Stimulated activated CD8-positive, alpha-beta memory T cell treated with anti-CD3 and anti-CD28 coated beads, Interleukin-2, amount 100 ng/mL, for 1 hour (primary cell): ENCODE measurements at places on chromosomes 5 and 9.
A peak's percentile ranks its signal among the peaks of the same experiment; 100 is the strongest.

DNA sequence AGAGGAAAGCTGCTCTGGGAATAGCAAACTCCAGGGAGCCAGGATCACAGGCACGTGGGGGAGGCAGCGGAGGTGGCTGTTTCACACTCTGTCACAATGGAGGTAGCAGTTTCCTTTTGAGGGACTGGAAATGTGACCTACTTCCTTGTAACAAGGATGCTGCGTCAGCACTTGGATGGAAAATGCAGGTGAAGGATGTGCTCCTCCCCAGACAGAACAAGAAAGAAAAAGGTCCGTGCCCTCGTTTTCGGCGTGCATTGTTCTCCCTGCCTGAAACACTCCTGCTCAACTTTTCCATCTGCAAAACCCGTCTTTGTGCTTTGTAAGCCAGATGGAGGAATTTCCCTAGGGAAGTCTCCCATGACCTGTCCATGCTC, 55.1 kb upstream of the SH3PXD2B start:
- no peak for DNase-seq

GRCh38 chr9:17222932-17223331, 88.1 kb downstream of the CNTLN start:
- DNase-seq, result no peak

- DNase-seq, result no peak
These were observed 1.8 kb downstream of the CTXN3 start for GRCh38 chr5:127650649-127651048.

DNA sequence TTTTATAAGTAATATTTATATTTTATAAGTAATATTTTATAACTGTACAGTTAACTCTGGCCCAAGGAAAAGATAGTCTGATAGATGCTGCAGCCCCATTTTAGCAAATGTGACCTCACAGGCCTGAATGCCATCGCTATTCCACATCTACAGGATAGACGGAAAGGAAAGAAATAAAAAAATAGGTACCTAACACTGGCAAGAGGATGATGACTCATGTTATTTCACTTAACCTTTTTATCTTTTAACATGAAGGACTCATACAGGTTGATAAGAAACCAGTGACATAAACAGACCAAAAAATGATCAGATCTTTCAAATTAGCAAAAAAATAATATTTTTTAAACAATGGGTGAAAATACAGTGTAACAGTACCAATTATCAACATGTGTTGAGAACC, 2.7 kb downstream of the CD274 start:
- no peak for DNase-seq

- DNase-seq, result no peak
These were observed 123.3 kb downstream of the ZNF354C start for GRCh38 chr5:179183481-179183880.

DNA sequence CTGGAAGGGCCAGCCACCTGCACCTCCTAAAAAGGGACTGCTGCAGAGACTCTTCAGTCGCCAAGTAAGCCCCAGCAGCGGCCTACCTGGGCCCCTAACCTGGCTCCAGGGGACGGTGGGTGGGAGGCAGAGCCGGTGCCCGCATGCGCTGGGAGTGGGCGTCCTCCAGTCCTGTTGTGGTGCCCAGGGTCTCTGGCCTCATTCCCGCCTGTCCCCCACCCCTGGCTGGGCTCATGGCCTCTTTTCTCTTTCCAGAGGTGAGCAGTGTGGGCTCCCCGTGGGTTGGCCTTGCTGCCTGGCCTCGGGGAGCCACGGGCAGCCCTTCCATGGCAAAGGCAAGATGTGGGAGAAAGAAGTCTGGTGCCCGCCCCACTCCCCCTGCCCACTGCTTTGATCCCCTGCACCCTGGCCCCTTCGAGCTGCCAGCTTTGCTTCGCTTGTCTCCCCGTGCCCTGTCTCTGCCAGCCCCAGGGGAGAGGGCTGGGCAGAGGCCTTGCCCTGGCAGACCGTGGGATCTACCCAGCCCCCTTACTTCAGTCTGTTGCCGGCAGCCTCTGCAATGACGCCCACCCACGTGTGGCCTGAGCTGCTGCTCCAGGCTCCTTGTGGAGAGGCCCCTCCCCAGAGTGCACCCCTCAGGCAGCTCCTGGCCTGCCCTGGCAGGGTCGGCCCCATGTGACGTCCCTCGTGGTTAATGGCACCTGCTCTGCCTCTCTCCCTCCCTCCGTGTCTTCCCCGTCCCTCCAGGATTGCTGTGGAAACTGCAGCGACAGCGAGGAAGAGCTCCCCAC, 5.4 kb upstream of the PRR7 start:
- DNase-seq, result no peak

DNA sequence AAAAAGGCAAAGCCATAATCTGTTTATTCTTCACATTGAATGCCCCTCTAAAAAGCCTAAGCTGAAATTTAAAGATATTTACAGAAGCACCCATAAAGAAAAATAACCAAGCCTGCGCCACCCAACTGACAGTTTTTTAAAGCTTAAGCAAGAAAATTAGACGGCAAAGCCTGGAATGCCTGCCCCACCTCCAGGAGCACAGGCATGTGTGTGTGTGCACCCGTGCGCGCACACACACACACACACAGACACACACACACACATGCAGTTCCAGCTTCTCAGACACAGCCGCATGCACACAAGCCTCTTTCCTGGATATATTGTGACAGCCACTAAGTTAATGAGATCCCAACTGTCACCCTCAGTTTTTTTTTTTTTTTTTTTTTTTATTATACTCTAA, 88.2 kb downstream of the FRMD3 start:
- DNase-seq, result no peak

DNA sequence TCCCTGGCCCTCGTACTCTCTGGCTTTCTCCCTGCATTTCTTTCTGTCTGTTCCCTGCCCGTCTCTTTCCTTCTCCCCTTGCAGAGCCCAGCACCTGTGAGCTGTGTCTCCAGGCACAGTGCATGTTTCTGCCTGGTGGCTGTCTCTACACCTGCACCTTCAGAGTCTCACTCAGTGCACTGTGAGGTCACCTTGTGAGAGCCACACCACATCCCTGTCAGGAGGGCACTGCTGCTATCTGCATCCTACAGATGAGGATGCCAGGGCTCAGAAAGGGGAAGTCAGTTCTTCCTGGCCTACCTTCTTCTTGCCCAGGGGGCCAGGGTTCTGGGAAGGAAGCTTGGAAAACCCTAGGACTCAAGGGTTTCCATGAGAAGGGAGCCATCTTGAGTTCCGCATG, 69.7 kb upstream of the NEURL1B start:
- DNase-seq, result no peak

DNA sequence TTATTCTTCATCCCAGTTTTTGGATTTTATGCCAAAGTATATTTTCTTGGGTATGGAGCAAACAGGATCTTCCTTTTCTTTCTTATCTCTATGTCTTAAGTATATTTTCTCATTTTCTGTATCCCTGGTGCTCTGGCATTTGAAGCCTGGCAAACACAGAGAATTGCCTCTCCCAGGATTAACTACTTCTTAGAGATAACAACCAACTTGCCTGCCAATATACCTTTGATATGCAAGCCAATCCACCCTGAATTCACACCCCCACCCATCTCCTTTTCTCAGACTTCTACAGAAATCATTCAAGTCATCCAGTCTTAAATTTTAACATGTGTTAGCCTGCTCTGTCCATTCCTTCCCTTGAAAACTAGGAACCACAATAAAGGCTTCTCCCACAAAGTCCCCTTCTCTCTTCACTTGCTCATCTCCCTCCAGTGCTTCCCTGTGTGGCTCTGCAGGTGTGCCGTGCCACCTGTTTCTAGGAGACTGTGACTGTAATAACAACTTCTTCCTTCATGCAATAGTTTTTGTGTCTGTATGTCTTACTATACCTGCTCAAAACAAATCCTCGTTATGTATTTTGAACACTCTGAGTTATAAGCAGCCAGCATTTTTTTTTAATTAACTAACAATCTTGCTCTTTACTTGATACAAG, 649.7 kb upstream of the RIOK2 start:
- no peak for DNase-seq

DNA sequence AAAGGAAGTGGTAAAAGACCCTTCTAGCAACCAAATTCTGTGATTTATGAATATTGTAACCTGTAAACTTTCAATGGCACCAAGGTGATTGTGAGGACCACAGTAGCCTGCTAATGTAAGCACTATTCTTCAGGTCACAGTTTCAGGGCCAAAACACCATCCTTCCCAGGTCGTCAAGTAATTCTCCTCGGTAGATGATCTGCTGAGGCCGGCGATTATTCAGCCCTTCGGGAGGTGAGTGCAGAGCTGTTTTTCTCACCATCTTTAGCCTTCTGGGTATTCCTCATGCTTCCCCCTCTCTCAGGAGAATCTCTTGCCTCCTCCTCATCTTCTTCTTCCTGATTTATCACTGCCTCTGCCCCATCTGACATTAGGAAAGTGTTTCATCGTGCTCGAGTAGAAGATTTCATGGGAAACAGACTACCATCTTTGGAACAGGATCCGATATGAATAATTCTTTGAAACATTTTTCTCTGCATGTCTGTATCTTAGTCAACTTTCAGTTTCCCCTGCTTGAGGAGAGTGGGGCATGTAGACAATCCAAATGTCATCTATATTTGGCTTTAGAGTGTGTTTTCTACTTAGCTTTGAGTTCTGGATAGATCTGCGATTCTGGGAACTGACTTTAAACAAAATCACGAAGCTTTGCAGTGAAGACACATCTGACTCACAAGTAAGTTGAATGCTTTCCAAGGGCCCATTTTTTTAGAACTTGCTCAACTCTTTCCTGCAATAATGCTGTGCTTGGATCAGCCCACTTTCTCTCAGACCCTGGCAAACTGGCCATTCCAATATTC, 173.9 kb downstream of the AOPEP start:
- DNase-seq, result no peak

- no peak for DNase-seq
These were observed 128.0 kb downstream of the MPDZ start for GRCh38 chr9:13151489-13151888.

GRCh38 chr9:18331808-18332209, 142.1 kb upstream of the ADAMTSL1 start:
- DNase-seq, result no peak

- DNase-seq, result no peak
These were observed 21.9 kb downstream of the CSF2 start for GRCh38 chr5:132095424-132095972.

DNA sequence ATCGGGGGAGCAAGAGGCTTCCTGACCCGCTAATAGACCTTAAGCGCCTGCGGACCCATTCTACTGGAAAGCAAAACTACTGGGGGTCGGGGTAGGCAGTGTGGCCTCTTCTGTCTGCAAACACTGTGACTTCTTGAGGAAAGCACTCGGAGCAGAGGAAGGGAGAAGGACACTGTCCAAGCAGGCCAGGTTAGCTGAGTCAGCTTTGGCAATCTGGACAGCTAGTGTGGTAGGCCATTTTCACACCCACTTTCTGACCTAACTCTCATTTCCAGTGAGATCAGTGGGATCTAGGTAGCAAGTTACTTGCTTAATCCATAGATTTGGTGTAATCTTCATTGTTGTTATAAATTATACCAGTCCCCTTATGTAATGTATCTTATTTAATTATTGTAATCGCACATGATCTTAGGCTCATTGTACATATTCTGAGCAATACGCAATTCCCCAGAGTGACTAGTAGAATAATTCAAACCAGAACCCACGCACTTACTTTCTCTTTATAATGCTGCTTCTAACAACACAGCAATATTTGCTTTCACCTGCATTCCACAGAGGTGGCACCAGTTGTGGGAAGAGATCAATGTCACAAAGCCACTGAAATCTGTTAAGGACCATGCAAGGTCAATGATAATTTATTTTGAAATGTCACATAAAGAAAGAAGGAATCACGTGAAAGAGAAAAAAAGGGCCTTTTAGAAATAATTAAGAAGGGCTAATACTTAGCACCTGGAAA, 82.9 kb downstream of the NREP start:
- no peak for DNase-seq

- DNase-seq, result no peak
These were observed 241.6 kb upstream of the CD180 start for GRCh38 chr5:67437905-67438845.

GRCh38 chr9:109499631-109500410, 1.7 kb upstream of the PTPN3 start:
- no peak for DNase-seq

DNA sequence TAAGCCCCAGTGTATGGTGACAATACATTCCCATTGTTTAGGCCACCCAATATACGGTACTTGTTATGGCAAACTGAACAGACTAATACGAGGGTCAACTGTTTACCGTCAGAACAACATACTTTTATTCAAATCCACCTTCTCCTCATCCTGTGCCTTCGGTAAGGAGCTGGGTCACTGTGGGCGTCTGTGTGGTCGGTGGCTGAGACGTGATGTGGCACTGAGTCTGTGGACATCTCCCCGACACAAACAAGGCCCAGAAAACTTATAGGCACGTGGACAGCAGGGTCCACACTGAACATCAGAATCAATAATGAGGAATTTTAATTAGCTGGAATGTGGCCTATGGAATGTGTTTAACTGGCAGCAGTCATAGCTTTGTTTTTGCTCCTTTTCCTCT, 154.3 kb upstream of the IRX2 start:
- DNase-seq, result no peak

GRCh38 chr5:67214707-67215447, 18.3 kb upstream of the CD180 start:
- no peak for DNase-seq

GRCh38 chr9:127539259-127539981, 72.7 kb upstream of the STXBP1 start:
- DNase-seq, result no peak

DNA sequence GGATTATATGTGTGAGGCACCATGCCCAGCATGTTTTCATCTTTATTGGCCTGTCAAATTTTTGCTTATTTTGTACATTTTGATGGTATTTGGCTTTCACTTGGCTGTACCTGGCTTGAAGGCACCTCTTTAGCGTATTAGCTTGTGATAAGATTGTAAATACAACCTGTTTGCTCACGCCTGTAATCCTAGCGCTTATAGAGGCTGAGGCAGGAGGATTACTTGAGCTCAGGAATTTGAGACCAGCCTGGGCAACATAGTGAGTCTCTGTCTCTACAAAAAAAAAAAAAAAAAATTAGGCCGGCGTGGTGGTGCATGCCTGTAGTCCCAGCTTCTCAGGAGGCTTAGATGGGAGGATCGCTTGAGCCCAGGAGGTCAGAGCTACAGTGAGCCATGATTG, 11.3 kb downstream of the SEC24A start:
- DNase-seq, result no peak

- peak; percentile 5 for DNase-seq
These were observed 232.1 kb downstream of the MAN2A1 start for GRCh38 chr5:109921735-109922380.
